Stimulated activated CD4-positive, alpha-beta T cell treated with anti-CD3 and anti-CD28 coated beads, TNF-alpha, amount 100 ng/mL, for 24 hours (primary cell): ENCODE measurements at places on chromosomes 11 and 22.

GRCh38 chr22:32494971-32495370, 20.4 kb downstream of the FBXO7 start:
- no peak for DNase-seq

GRCh38 chr11:96199563-96200025, 143.4 kb downstream of the MAML2 start:
- peak; percentile 22 for DNase-seq

GRCh38 chr11:57434640-57435546, 8.0 kb upstream of the SLC43A3 start:
- no peak for DNase-seq

DNA sequence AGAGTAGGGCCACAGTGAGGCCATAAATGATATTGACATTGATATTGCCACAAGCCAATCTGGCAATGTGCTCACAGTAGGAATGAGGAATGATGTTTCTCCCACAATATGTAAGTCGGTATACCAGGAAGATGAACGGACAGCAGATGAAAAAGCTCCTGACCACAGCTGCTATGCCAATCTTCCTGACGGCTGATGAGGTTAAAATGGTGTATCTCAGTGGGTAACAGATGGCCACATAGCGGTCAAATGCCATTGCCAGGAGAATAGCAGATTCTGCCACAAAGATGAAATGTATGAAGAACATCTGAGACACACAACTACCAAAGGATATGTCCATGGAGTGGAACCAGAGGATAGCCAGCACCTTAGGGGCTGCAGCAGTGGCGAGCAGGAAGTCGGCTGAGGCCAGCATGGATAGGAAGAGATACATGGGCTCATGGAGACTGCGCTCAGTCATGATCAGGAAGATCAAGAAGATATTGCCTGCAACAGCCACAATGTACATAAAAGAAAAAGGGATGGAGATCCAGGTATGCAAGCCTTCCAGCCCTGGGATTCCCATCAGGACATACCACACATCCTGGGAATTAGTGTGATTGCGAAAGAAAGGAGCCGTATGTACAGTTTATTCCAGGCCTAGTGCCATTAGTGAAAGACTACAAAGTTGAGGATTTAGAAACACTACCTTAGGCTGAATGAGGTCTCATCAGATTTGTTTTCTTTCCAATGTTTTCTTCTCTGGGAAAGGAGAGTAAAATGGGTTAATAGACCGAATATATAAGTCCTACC, 22.2 kb downstream of the OR51V1 start:
- DNase-seq: no peak
